Activated naive CD4-positive, alpha-beta T cell treated with anti-CD3 and anti-CD28 coated beads for 36 hours (primary cell): ENCODE measurements at places on chromosomes 7 and 10.

DNA sequence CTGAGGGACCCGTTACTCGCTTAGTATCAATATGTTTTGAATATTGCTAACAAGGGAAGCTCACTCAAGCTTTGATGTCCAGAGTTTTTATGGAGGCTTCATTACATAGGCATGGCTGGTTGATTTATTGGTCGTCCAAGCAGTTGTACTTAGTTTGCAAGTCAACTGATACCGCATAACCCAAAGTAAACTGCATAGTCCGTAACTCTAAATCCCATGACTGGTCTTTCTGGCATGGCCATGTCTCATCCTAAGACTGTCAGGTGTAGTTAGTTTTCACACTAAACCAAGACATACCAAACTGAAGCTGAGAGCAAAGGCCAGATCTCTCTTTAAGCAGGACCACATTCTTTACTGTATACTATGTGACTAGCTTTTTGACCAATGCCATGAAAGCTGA, 397.9 kb downstream of the TFEC start:
- no peak for DNase-seq

GRCh38 chr10:118908557-118909256, 120.8 kb upstream of the NANOS1 start:
- DNase-seq, result no peak

GRCh38 chr7:1290026-1290678, 57.5 kb downstream of the UNCX start:
- peak; percentile 46 for DNase-seq

- DNase-seq, result no peak
Measured at GRCh38 chr7:134707663-134708378, 61.2 kb downstream of the BPGM start.

GRCh38 chr10:103423748-103424147, 27.3 kb downstream of the PDCD11 start:
- no peak for DNase-seq
